ENCODE measurements at places on chromosomes 6 and 20.

GRCh38 chr6:11425431-11425871 lies 112.1 kb upstream of the TMEM170B start:
- DNase-seq, result no peak

DNA sequence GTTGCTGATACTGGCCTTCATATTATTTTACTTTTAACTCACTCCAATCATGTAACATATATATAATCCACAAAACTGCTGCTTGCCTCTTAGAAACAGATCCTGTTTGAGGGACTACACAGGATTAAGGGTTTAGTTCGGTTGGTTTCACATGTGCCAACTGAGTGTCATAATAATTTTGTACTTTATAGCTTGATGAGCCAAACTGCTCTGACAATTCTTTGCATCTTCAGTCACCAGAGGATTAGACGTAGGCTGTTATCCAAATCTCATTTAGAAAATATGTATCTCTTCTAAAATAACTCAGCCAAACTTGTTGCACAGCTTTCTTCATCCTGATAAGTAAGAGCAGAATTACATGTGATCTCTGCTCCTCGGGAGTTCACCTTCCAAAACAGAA lies 643.6 kb upstream of the PTCHD4 start:
- DNase-seq, result no peak

DNA sequence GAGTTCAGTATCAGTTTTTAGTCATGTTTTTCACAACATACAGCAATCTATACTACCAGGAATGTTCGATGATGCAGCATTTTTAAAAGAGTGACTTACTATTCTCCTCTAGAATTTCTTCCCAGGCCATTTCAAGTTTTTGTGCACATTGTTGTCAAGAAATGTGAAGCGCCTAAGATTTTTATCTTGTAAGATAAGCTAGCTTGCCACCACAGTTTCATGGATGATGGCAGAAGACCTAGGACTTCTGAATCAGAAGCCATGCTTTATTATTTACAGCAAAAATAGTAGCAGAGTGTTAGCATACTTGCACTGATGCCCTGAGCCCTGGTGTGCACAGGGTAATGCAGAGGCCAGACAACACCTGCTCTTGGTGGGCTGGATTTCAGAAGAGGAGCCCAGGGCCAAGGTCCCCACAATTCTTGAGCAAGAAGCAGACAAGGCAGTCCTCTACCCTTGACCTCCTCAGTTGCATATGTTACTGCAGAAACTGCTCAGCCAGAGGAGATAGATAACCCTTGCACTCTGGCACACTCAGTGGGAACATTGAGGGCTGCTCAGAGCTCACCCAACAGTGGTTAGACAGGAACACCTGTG lies 99.2 kb downstream of the QKI start:
- no peak for DNase-seq

DNA sequence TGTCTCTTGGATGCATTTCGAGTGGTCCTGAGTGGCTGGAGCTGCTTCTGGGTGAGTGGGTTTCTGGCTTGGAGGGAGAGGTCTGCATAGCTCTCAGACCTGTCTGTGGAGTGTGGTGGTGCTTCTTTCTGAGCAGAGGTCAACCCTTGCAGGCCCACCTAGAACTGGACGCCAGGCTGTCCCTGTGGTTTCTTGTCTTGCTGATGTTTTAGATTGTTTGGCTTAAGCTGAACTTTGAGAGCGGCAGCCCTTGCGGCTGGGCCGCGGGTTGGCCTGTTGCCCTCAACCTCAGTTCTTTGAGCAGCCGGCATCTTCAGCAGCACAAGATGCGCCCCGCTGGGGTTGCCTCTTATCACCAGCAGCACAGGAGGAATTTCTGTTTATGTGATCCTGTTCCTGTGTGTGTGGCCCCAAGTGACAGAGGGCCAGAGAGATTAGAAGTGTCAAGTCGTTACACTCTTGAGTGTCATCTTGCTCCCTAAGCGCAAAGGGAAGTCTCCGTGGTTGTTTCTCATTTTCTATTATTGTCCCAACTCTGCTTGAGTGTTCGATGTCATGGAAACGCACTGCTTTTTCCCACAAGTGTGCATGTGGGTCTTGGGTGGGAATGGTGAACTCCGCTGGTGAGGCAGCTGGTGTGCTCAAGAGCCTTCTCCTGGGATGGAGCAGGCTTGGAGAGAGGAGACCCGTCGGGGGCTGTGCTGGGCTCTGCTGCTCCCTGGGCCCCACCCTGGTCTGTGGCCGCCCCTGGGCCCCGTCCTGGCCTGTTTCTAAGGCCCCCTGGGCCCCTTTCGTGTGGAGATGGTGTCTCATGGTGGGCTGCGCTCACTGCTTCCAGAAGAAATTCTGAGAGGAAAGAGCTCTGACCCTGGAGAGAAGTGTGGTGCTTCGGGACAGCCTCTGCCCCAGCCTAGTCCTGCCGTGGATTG lies 20.1 kb upstream of the SLC22A1 start:
- no peak for DNase-seq

GRCh38 chr6:124373386-124373785 lies 569.7 kb downstream of the NKAIN2 start:
- DNase-seq, result no peak

DNA sequence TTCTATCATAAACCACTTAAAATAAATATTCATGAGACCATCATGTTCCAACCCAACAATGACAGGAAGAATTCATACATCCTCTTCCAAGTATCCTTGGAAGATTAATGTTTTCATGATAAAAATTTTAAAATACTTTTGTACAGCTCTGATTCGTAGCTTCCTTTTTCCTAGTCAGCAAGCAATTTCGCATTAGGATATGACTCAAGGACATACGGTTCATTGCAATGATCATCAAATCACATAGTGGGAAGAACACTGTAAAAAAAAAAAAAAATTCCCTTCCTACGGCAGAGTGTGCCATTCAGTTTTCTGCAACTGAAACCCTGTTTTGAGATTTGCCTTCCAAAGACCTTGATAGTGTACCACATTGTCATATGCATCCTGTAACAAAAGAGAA lies 35.3 kb upstream of the GFOD1 start:
- DNase-seq, result no peak

- no peak for DNase-seq
Measured at GRCh38 chr20:63842258-63842657, 11.2 kb upstream of the ZBTB46 start.

DNA sequence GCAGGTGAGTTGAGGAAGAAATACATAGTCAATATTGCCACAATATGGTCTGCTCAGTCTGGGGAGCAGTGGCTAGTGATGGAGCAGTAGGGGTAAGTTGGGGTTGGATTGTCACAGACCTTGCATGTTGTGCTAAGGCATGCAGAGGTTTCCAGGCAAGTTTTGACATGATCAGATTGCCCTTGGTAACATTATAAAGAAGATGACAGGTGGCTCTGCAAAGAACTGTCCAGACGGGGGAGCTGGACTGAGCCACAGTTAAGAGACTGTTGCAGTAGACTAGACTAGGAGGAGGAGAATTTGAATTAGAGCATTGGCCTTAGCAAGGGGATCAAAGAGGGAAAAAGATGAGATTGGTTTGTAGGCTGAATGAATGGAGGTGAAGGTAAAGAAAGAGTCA lies 23.4 kb downstream of the ATRN start:
- no peak for DNase-seq

GRCh38 chr6:3838992-3839867 lies 9.9 kb upstream of the FAM50B start:
- DNase-seq, result no peak

GRCh38 chr6:8375916-8376315 lies 59.4 kb downstream of the SLC35B3 start:
- DNase-seq, result no peak

All from GM18507 (cell line).